ENCODE measurements at places on chromosomes 3 and 15.

DNA sequence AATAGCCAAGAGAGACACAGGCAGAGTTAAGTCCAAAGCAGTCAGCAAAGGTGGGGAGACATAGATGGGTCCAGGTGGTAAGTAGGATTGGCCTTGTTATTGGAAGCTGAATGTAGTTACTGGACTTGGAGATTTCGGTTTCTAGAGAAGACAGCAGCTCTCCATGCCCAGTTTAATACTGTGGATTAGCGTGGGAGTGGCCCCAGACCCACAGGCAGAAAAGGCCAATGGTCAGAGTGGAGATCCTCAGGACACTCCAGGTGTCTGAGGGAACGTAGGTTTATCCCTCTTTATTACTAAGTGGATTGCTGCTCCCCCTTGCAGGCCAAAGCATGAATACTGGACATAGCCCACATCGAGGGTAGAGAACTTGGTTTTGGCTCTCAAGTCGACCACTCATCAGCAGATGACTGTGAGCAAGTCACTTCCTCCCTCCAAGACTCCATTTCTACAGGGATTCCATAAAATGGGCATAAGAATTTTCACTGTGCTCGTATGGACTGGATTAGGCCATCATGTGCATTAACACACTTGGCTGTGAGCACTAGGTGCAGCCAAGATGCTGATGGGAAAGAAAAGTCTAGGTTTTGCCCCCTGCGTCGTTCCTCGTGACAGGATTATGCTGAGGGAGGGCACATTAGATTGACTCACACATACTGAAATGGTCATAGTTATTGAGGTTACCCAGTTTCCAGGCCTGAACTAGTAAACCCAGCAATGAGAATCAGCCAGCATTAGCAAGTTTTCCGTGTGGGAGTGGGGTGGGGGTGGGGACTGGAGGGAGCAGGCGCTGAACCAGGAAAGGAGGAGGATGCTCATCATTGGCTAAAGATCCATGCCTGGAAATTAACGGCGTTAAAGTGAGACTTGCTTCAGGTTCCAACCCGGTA lies 225.2 kb upstream of the TPRG1 start:
- no peak for DNase-seq

- no peak for DNase-seq
Observed at GRCh38 chr15:85839643-85840042, 44.9 kb upstream of the KLHL25 start.

- DNase-seq, result peak; percentile 20
Observed at GRCh38 chr15:26260517-26261133, 397.5 kb upstream of the ATP10A start.

DNA sequence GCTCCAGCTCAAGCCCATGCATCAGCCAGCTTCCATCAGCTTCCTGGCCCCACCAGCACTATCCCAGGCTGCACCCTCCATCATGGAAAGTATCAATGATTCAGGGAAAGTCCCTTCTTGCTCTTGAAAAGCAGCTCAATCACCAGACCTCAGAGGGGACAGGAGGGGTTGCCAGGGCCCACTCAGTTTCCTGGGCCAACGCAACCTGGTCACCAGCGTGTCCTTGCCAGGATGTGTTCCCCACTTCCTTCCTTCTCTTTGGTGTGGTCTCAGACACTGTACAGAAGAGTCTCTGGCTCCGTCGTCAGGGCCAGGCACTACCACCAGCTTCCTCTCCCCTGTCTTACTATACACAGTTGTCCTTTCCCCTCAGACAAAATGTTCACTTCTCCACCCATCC lies 3.0 kb downstream of the HDC start:
- DNase-seq, result peak; percentile 62

DNA sequence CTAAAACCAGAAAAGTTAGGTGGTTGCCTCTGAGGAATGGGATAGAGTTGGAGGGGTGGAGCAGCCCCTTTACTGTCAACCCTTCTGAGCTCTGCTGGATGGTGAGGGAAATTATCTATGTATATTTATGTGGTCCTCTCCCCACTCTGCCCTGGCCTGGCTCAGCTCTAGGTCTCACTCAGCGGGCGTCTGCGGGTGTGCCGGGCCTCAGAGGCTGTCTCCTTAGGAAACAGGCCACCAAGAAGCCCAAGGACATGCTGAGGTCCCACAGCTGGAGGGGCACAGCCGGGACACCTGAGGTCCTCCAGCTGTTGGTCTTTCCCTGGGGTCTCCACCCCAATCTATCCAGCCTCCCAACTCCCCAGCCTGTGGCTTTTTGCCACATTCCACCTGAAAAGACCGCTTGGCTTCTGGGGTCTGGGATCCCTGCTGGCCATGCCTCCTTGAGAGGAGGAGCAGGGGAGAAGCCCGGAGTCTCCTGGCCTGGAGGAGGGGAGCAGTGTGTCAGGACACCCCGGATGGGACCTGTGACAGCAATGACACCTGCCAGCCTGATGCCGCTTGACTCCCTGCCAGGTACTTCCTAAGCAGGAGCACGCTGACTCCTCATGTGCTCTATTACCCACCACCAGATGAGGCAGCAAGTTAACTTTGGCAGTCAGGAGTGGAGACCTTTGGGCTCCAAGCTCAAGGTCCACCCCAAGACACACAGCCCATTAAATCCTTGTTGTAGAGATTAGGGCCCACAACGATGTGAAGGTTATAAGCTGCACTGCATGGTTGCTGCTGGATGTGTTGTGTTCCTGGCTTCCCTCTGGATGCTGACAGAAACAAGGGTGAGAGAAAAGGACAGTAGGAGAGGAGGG lies at the start of gene SLC28A1:
Gene SLC28A1 (plus strand): TSS at position 747 of the 866 bp plus-strand sequence. CDS start 3,099 bp downstream, outside the sequence.
- no peak for DNase-seq

DNA sequence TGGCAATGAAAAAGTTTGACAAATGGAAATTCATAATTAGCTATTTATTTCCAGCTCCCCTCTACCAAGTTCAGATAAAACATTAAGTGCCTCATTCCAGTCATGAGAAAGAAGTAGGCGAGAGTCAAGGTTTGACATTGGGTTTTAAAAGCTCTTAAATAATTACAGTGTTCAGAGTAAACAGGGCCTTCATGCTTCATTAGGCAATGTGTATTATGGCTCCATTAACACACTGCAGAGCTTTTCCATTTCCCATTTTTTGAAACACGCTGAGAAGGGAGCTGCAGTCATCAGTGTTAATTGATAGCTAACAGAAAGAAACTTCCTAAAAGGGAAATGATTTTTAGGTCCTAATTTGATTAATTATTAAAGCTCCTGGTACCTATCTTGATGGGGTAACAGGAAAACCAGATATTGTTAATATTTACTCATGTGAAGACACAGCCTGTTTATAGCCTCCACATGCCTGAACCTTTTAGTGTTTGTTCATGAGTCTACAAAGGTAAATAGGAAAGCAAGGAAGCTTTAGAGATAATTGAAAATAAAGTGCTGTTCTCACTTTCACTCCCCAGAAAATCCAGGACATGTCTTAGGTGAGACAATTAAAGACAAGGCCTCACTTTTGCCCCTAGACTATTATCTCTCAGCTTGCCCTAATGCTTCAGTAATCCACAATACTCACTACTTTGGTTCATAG lies 28.7 kb downstream of the SST start:
- DNase-seq, result no peak

GRCh38 chr3:159928666-159929065 lies 60.0 kb upstream of the IL12A start:
- no peak for DNase-seq

- DNase-seq, result no peak
Observed at GRCh38 chr15:69570454-69570853, 117.8 kb downstream of the RPLP1 start.

DNA sequence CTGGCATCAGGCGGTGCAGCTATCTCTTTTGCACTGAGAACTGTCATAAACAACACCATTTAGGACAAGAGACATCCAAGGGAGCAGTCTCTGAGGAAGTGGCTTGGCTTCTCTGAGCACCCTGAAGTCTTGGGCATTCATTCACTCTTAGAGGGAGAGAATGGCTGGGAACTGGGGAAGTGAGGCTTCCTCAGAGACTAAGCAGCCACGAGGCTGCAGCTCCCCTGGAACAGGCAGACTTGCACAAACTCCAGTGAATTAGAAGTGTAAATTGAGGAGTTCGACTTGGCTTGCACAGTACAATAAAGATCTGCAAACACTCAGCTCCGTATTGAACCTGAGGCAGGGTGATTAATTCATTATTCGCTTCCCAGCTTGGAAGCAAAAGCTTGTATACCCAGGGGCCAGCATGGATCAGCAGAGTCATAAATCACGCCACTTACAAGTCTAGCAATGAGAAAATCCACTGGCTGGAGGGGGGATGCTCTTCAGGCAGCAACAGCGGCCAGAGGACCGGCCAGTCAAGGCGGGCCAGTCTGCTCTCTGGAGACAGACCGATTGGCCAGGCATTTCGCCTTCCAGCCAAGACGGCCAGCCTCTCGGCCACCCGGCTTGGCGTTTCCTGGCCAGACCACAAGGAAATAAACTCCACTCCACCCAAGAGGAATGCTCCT lies 118.8 kb upstream of the ADPGK start:
- no peak for DNase-seq

DNA sequence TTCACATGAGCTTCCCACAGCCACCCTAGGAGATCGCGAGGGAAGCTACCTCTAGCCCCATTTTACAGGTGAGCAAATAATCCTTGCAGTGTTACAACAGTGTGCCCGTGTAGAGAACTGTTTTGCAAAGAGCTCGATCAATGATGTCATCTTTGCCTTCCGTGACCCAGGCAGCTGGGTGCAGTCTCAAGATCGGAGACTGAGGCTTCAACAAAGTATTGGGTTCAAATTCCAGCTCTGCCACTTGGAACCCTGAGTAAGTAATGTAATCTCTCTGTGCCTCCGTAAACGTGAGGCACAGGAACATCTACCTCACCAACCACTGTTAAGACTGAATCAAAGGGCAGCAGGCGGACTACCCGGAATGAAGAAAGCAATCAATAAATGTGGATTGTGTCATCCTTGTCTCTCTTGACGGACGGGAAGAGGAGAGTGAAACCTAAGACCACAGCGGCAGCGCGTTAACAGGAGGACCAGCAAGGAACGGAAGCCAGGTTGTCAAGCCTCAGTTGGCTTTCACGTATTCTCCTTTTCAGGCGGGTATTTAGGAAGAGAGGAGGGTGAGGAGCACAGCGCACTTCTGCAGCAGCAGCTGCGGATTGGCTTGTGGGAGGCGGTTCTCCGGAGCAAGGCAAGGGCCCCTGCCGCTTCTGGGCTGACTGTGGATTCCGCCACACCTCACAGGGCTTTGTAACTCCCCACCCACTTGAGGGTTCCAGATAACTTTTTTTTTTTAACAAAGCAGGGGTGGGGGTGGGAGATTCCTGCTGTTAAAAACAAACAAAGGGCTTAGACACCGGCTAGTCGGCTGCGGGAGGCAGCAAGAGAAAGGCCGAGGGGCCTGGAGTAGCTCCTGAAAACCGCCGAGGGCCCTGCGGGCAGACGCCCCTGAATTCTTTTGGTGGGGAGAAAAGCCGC lies 1.5 kb upstream of the SMAD3 start:
- no peak for DNase-seq

DNA sequence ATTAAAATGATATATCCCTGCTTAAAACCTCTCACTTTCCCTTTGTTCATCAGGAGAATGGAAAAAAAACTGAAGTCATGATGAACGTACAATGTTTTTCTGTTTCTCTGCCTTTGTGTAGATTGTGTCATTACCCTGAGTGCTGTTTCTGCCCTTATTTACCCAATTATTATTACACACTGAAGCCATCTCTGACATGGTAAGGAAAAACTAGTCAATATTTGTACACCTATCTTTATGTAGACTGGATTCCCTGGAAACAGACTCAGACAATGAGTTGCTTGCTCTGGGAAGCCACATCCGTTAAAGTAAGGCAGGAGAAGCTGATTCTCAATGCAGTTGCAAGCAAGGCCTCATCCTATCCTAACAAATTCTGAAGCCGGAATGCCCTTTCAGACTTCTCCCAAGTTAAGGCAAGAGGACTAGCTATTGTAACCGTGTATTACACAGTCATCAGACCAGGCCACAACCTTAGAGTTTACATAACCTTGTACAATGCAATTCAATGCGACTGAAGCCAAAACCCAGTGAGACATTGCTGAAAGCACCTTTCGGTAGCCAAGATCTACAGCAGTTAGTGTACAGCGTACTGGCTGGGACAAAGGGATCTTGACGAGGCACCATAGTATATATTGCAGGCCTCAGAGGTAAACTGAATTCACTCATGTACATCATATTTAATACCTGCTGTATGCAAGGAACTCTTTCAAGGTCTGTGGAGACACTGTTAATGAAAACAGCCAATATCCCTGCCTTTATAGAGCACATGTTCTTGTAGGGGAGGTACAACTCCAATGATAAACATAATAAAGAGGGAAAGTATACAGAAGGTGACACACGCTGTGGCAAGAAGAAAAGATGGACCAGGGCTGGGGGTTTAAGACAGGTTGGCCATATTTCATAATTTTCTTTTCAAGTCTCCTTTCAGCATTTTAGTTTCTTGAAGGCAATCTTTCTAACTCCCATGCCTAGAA lies 1040.8 kb upstream of the SEMA6D start:
- DNase-seq, result no peak

GRCh38 chr3:136992115-136992514 lies 34.3 kb downstream of the IL20RB start:
- no peak for DNase-seq

- no peak for DNase-seq
Observed at GRCh38 chr15:62453375-62453774, 288.3 kb upstream of the C2CD4B start.

GRCh38 chr3:18258492-18258891 lies 166.6 kb downstream of the SATB1 start:
- peak; percentile 7 for DNase-seq

- no peak for DNase-seq
Observed at GRCh38 chr3:143793971-143794370, 54.3 kb downstream of the SLC9A9 start.

GRCh38 chr15:70439304-70439877 lies 324.0 kb downstream of the UACA start:
- DNase-seq, result no peak

DNA sequence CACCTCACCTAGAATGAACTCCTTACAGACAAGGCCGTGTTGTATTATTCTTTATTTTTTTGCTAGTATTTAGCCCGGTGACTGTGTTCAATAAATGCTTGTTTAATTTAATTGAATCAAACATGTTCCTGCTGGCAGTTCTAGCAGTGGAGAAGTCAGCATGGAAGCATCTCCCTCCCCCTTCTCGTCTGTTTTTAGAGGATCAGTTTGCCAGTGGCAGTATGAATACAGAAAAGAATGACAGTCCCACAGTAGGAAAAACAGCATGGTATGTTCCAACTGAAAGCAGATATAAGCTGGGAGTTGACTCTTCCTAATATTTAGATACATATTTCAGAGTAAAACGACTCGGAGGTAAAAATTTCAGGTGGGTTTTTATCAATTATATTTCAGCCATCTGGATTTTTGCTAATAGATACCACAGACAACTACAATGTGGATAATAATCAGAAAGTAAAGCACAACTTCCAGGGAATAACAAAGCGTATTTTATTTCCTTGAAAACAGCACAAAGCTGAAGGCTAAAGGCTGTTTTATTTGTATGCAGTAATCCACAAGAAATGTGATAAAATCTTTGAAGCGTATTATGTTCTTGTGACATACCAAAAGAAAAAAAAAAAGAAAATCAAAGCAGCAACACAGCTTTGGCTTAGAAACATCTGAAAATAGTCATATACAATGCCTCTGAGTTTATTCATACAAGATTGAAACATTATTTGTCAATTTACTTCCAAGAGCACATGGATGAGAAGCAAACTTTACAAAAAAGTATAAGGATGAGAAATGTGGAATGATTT lies 244.5 kb upstream of the KCNMB2 start:
- no peak for DNase-seq
